ENCODE measurements at places on chromosomes 12 and 14.

DNA sequence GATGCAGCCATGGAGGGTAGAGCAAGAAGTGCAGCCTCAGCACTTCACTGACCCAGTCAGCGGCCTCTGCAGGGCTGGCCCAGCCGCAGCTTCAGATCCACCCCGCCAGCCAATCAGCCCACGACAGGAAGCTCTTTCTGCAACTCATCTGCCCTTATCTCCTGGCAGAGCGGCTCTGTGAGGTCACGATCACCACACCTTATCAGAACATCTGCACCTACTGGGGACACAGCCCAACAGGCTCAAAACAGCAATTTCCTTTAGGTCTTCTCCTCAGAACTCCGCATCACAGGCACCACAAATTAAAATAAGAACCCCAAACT is 287.3 kb downstream of the BCL11B start:
- DNase-seq = no peak

DNA sequence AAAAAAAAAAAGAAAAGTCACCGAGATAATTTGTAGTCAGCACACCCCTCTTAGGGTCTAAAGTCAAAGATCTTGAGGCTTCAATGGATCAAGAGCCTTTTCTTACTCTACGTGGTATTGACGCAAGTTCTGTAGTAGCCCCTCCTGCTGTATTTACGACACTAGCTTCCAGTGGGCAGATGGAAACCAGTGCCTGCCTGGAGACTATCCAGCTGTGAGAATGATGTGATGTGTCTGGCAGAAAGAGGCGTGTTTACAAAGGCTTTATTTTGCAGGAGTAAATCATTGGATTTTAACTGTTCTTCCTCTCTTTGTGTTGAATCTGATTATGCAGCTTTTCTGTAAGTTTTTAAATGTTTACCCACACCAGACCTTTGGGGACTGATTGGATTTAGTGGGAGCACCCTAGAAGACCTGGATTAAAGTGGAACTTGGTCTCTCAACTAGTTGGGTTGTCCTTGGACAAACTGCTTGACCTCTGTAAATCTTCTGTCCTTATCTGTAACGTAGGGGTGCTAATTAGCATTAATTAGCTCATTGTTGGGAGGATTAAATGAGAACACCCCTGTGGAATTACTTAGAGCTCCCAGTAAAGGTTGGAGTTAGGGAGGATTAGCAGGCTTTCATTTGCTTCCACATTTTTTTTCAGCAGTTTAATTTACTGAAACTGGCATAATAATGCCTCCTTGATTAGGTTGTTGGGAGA is 72.4 kb downstream of the RASSF3 start:
- peak; percentile 96 for DNase-seq

GRCh38 chr14:103881268-103882201 is 34.2 kb upstream of the PPP1R13B start:
- DNase-seq = no peak

GRCh38 chr12:2696136-2696535 is 98.6 kb upstream of the FKBP4 start:
- no peak for DNase-seq

- DNase-seq = no peak
These were observed 1.1 kb upstream of the BCL11B start for GRCh38 chr14:99272899-99273765.

DNA sequence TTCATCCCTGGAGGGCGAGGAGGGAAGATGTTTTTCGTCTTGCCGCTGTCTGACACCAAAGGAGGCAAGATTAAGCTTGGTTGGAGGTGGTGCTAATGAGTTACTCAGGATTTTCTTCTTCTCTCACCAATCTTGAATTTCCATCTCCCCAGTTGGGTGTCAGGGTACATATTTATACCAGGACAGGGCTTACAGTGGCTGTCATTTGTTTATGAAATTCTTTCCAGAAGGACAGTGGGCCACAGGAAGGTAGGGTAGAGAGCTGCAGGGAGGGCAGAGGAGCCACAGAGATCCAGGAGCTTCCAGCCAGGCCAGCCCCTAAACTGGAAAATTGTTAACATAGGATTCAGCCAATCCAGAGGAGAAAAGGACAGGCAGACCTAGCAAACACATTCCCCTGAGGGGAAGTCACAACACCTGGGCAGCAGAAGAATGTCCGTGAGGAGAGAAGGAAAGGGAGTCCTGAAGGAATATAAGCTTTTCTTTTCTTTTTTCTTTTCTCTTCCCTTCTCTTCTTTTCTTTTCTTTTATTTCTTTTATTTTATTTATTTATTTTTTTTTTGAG is 40.5 kb downstream of the IRF2BPL start:
- DNase-seq = no peak

DNA sequence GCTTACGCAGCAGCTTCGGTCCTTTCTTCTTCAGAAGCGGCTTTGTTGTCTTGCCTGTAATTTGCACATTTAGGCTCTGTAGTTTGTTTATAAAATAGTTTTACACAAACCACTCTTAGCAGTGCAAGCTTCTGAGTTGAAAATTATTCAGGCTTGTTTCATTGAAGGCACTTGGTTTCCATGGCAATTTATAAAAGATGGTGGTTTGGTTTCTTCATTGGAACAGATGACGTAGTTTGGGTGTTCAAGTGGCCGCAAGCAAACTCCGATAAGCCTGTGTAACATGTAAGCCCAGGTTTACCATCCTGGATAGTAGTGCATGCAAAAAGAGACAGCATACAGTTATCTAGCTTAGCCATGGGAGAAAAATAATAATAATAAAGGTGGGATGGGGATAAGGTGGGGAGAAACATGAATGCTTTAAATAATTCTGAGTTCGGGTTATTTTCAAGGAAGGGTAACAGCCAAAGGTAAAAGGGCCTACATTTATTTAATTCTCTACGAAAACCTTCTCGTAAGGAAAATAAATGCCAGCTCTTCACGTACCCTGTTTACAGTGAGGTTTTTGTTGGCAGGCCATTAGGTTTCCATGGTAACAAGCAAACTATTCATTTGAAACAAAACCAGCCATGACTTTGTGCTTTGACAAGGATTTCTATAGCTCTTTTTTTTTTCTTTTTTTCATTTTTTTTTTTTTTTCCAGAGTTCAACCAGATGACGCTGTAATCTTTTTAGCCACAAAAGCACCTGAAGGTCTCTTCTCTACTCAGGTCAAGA is 189.6 kb upstream of the RPL10L start:
- DNase-seq = no peak

DNA sequence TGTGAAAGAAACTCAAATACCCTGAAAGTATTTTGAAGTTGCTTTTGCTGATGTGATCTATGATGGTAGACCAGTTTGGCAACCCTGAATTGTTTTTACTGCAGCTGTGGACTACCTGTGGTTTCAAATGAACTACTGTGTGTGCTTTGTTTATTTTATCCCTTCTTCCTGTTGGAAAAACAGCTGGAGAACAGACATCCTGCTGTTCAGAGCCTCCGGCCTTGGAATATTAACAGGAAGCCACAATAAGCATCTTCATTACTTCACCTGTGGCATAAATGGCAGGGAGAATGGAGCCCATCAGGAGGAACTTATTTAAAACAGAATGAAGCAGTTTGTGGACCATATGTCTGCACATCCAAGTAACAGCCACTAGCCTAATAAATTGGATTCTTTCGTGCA is 104.8 kb downstream of the DUSP6 start:
- no peak for DNase-seq

DNA sequence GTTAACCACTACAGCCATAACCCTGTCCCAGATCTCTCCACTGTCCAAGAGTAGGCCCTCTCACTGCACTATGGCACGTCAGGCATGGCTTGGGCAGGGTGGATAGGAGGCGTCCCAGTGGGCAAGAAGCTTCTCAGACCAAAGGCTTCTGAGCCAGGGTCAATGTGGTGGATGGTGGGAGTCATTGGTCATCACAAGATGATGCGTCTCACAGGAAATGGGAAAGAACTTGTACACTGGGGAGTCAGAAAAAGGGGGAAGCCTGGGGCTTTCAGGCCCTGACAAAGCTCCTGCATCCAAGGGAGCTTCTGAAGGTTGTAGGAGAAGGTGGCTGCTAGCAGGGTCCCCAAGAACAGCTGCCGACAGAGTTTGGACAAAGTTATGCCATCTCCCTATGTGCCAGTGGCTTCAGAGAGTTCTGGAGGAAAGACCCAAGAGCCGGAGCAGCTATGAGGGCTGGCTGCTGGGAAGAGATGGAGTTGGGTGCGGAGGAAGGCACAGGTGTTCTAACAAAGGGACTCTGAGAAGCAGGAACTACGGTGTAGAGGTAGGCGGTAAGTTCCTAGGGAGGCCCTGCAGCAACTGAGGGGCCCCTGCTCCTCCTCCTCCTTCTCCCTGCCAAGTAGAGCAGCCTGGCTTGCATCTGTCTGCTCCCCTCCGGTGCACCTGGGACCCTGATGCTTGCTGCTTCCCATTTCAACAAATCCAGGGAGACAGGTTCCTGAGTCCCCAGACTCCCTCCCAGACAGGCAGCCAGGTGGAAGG is 81.1 kb downstream of the ARL6IP4 start:
- DNase-seq = no peak

GRCh38 chr14:50335989-50336824 is 24.1 kb downstream of the DMAC2L start:
- DNase-seq = peak; percentile 90

DNA sequence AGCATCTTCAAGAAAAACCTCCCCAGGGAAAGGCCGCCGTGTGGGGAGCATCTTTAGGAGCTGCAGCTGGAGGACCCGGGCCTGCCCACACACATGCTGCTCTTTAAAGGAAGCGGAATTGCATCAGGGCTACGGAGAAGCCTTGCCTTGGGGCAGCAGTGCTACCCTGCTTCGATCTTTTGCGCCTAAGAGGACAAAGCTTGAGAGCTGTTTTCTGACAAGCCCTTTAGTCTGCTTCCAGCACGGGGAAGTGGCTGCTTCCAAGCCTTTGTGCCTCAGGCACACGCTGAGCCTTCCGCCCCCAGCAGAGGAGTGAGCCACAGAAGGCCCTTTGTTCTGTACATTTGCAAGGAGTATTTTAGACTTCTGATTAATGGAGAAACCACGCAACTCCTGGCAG is 31.5 kb downstream of the COA8 start:
- DNase-seq = peak; percentile 72

GRCh38 chr14:67950386-67950785 is 130.8 kb downstream of the RAD51B start:
- no peak for DNase-seq

DNA sequence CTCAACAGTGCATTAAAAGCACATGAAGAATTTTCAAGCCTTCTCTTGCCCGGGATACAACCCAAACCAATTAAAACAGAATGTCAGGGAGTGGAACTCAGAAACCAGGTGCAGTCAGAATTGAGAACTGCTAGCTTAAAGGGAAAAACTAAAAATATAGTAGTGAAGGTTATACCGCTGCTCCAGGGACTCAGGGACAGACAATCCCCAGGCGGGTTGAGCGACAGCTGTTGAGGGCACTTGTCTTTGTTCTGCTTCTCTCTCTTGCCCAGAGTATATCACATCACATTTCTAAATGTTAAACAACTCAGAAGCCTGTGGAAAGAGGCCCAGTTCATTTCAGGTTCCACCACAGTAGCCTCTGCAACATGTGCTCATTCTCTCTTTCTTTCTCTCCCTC is 93.1 kb downstream of the SLC5A8 start:
- DNase-seq = no peak

DNA sequence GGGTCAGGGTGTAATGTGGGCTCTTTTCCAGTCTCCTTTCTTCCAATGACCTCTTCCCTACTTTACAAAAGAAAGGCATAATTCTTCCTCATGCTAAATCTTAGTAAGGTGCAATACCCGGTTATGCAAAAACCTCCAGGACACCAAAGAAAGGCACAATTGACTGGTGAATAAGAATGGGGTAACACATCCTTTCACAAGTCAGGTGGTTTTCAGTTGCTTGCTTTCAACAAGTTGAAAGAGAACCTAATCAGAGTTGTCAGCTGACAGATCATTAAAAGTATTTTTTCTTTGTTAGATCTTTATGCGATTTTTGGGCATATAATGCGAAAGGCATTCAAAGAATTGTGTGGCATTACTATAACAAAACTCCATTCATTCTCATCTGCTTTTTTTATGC is 1.3 kb upstream of the AEBP2 start:
- DNase-seq = no peak

- no peak for DNase-seq
These were observed 122.7 kb downstream of the SINHCAF start for GRCh38 chr12:31203261-31203660.

- no peak for DNase-seq
These were observed 472.8 kb upstream of the PRICKLE1 start for GRCh38 chr12:43062201-43062895.

GRCh38 chr12:48978741-48979601 is 849 bp downstream of the WNT1 start:
- DNase-seq = no peak

DNA sequence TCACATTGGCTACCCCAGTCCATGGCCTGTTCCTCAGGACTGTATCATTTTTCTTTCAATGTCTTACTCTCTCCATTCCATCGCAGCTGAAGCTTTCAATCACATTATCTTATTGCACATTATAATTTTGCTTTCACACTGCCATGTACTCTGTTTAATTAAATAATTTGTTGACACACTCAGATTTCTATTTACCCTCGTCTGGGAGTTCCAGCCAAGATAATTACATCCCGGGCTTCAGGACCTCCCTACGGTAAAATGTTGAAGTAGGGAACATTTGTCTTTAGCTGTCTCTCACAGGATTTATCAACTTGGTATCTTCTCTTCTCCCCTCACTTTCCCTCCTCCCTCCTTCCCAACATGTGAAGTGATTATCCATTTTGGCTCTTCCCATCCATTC is 177.2 kb upstream of the RASSF8 start:
- DNase-seq = no peak

DNA sequence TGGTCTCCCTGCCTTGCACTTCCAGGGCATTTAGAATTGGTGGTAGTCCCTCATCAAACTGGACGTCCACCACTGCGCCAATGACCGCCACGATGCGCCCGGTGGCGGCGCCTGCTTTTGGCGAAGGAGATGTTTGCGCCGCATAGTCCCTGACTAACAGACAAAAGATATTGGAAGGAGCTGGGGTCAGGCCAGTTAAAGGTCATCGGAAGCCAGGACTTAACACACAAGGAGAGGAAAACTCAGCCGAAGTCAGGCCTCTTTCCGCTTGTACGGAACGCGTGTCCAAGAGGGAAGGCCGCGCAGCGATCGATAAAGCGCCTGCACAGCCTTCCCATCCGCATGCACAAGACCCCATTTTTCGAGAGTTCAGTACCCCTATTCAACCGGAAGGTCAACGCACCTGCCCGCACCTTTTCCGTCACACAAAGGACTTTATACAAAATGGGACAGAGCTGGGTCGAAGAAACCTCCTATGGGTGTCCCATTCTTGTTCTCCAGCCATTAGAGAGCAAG is 525 bp downstream of the ATP5F1B start:
- DNase-seq = no peak

DNA sequence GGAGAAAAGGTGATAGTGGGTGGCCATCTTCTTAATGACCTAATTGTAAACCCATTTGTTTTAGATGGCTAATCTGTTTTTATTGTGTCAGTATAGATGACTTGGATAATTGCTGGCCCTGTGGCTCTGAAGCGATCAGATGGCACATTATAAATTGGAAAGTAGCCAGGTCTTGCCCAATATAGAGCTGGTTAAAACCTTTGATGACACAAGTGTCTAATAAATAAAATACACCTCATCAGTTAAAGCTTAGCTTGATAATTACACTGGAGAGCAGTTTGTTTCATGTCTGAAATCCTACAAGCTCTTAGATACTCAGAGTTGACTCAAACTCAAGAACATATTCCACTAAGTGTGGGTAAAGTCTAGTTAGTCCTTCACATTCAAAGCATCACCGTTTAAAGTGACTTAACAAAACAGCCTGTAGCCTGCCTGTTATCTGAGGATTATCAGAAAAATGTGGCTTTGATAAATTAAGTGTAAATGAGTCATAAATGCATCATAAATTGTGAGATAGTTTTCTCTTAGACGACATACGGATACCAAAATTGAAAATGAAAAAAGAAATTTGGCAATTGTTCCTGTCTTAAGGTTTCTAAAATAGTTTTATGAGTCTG is 280.9 kb downstream of the LRIG3 start:
- peak; percentile 31 for DNase-seq

Measured in fibroblast of pulmonary artery (primary cell).